Stomach (tissue), 19 donors: ENCODE measurements at places on chromosomes 5 and 9.

DNA sequence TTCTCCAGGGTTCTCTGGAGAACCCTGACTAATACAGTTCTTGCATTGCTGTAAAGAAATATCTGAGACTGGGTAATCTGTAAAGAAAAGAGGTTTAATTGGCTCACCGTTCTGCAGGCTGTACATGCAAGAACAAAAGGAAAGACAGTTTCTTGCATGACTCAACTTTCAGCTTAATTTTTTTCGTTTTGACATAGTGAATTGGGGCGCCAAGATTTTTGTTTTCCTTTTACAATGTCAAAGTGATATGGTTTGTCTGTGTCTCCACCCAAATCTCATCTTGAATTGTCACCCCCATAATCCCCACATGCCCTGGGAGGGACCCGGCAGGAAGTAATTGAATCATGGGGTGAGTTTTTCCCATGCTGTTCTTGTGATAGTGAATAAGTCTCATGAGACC is 11.8 kb upstream of the CRHBP start:
- no peaks in the 10 kb centered on the region for H3K4me1 ChIP-seq
- H3K27me3 ChIP-seq, result peaks cover 6% of the 10 kb centered on the region
- H3K27ac ChIP-seq, result no peak overlapping the region
- no peak for DNase-seq
- H3K4me3 ChIP-seq, result no peak overlapping the region

- H3K27ac ChIP-seq, result no peak overlapping the region
- peaks cover 82% of the 10 kb centered on the region for H3K36me3 ChIP-seq
- H3K4me1 ChIP-seq, result no peaks in the 10 kb centered on the region
Measured at GRCh38 chr9:111582888-111583287, 16.6 kb downstream of the PTGR1 start.

- H3K4me1 ChIP-seq, result no peaks in the 10 kb centered on the region
- H3K4me3 ChIP-seq, result no peak overlapping the region
- no peak for DNase-seq
- no peaks in the 10 kb centered on the region for H3K27me3 ChIP-seq
Measured at GRCh38 chr5:72621576-72621975, 114.4 kb upstream of the ZNF366 start.

GRCh38 chr5:13591621-13592020 is 352.9 kb downstream of the DNAH5 start:
- no peak overlapping the region for H3K4me3 ChIP-seq
- no peaks in the 10 kb centered on the region for H3K4me1 ChIP-seq
- H3K36me3 ChIP-seq, result no peaks in the 10 kb centered on the region
- no peaks in the 10 kb centered on the region for H3K27me3 ChIP-seq

GRCh38 chr5:172549696-172550095 is 91.4 kb upstream of the NEURL1B start:
- H3K4me1 ChIP-seq, result peaks cover 22% of the 10 kb centered on the region
- H3K27me3 ChIP-seq, result no peaks in the 10 kb centered on the region
- DNase-seq, result no peak
- H3K36me3 ChIP-seq, result no peaks in the 10 kb centered on the region

- H3K4me1 ChIP-seq, result no peaks in the 10 kb centered on the region
- H3K4me3 ChIP-seq, result no peak overlapping the region
- DNase-seq, result no peak
- no peaks in the 10 kb centered on the region for H3K36me3 ChIP-seq
Measured at GRCh38 chr5:42131081-42131480, 206.0 kb downstream of the FBXO4 start.

DNA sequence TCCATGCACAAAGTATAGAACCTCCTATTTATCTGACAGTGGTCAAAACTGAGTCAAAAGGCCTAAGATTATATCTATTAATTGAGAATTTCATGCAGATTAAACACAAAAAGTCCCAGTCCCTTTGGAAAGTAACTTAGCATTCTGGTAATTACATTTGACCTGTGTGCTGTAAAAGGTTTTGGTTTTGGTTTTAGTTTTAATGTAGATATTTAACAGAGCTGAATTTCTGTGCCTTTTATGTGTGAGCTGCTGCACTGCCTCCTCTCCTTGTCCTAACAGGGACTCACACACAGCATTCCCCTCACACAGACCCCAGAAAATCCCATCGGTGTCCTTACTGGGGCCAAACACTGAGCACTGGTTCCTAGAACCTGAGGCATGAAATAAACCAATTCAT is 31.0 kb upstream of the FSD1L start:
- H3K4me3 ChIP-seq, result no peak overlapping the region
- H3K36me3 ChIP-seq, result no peaks in the 10 kb centered on the region
- H3K27ac ChIP-seq, result no peak overlapping the region

- no peaks in the 10 kb centered on the region for H3K27me3 ChIP-seq
- no peaks in the 10 kb centered on the region for H3K4me1 ChIP-seq
- H3K4me3 ChIP-seq, result no peak overlapping the region
- no peak overlapping the region for H3K27ac ChIP-seq
Measured at GRCh38 chr5:76757049-76757448, 41.1 kb downstream of the F2R start.
